Prostate gland (tissue), 2 donors: ENCODE measurements at places on chromosomes 5 and 9. TPM values are rescaled to one million over a fixed set of nuclear protein-coding genes. Genes with fewer than 3 reads are reported as not detected.

DNA sequence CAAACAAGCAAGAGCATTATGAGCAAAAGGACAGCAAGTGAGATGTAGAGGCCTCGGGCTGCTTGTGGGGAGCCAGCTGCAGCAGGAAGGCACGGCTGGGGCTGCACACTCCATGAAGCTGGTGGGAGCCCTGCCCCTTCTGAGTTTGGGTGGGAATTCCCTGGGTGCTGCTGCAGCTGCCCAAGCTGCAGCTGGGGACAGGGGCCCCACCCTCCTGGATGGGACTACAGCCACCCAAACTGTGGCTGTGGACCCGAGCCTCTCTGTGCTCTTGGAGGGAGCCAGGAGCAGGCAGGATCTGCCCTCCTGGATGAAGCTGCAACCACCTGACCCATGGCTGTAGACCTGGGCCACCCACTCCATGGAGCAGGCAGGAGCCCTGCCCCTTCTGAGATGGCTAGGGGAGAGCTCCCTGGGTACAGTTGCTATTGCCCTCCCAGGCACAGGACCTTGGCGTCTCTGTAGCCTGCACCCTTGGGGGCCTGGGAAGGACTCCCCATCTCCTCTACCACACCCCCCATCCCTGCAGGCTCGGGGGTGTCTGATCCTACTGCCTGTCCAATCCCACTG, 159.1 kb downstream of the ERCC6L2 start:
- DNase-seq, result no peak

FAM78A gene
- 16.4 TPM for total RNA-seq

DNA sequence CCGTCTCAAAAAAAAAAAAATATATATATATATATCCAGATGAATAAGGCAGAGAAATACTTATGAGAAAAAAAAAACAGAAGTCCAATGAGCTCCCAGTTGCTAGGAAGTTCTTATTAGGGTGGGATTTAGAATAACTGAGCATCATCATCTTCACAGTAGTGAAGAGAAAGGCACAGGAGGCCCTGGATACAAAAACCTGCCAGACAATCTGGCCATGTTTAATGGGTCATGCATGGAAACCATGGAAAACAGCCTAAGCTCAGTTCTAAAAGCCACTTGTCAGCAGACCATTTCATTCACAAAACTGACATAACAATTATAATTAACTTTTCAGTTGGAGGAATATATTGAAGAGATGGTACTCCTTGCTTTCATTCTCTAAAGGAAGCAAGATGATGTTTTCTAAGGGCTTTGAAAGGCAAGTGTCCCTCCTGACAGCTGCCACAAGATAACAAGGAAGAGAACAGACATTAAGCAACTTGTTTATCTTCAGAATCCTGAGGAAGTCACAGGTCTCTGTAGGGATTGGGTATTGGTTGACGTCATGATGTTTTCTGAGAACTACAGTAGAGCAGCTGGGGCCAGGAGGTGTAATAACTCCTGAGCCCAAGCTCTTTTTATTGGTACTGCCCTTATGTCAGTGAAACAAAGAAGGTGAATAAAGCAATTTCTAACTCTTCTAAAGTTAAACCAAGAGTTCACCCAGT, 463.1 kb downstream of the DMAC1 start:
- DNase-seq, result no peak

- DNase-seq, result no peak
Observed at GRCh38 chr5:117943541-117943940, 1044.8 kb downstream of the DTWD2 start.

IL9 gene
- not detected for total RNA-seq

- no peak for DNase-seq
Observed at GRCh38 chr9:37005517-37006140, 28.4 kb downstream of the PAX5 start.

ANKRD20A1 gene
- total RNA-seq, result 1.0 TPM

DNA sequence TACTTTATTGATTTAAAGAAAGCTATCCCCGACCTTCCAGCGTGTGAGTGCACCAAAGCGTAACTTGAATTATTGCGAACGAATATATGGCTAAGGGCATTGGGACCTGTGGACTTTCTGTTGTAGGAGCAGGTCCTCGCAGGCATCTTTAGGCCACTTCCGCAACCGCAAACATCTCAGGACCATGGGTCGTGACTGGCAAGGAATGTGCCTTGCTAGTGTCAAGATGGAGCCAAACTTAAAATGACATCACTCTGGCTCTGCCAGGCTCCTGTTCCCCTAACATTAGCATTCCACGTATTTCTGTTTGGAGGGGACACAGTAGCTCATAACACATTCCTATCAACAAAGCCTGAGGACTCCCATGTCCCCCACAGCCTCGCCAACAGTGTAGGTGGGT, 44.1 kb upstream of the OLFM1 start:
- DNase-seq, result no peak
